Fibroblast of skin of right biceps (primary cell): ENCODE measurements at places on chromosomes 2 and 18.

DNA sequence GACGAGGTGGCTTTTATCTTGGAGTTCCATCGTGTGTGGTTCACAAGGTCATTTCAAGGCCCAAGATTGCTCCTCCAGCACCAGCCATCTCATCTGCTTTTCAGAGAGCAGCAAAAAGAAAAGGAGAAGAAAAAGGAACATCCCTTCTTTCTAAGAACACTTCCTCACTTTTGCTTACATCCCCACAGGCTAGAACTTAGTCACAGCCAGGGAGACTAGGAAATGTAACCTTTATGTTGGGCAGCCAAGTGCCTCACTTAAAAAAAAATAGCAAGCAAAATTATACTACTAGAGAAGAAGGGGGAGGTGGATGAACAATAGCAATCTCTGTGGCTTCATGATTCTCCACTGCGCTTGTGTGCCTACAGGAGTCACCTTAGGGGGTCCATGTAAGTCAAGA lies 141.8 kb downstream of the SMAD2 start:
- no peak for DNase-seq

GRCh38 chr2:104901037-104901881 lies 47.3 kb downstream of the POU3F3 start:
- no peak for DNase-seq

DNA sequence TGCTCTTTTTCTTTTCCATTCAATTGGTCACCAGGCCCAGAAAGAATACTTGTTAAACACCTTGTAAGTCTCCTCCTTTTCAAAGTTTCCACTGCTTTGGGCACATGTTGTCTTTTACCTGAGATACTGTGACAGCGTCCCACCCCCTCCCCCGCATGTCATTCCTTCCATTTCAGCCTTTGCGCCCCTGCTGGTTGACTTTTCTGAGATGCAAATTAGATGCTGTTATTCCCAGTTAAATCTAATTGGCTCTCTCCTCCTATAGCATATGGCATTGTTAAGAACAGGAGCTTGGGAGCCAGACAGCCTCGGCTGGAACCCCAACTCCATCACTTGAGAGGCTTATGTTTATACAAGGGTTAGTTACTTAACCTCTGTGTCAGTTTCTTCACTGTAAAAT lies 80.3 kb upstream of the GAREM1 start:
- DNase-seq: no peak

- no peak for DNase-seq
Measured at GRCh38 chr2:156379071-156379470, 46.5 kb upstream of the NR4A2 start.
